ENCODE measurements at places on chromosomes 12 and 14.

GRCh38 chr12:98513379-98514322 lies 1.7 kb upstream of the TMPO start:
- no peak for DNase-seq

GRCh38 chr14:94172545-94172944 lies 1.6 kb upstream of the PPP4R4 start:
- DNase-seq, result no peak

GRCh38 chr14:77988096-77988870 lies 181.9 kb upstream of the NRXN3 start:
- no peak for DNase-seq

DNA sequence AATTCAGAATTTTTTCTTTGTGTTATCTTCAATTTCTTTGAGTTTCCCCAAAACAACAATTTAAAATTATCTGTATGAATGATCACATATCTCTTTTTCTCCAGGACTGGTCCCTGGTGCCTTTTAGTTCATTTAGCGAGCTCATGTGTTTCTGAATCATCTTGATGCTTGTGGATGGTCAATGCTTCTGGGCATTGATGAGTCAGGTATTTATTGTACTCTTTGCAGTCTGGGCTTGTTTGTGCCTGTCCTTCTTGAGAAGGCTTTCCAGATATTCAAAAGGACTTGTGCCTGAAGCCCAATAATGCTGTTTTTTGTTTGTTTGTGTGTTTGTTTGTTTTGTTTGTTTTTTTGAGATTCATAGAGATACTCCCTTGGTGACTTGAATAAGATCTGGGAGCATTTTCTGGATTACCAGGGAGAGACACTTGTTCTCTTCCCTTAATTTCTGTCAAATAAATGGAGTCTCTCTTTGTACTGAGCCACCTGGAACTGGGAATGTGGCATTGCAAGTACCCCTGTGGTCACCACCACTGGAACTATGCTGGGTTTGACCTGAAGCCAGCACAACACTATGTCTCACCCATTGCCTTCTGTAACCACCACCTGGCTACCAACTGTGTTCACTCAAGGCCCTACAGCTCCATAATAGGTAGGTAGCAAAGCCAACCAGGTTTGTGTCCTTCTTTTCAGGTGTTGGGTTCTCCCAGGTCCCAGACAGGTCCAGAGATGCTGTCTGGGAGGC lies 56.3 kb downstream of the SLC6A15 start:
- no peak for DNase-seq

GRCh38 chr12:59895166-59895775 lies 299.4 kb downstream of the SLC16A7 start:
- DNase-seq, result no peak

GRCh38 chr14:103854017-103854808 lies 6.8 kb upstream of the PPP1R13B start:
- DNase-seq, result peak; percentile 99

DNA sequence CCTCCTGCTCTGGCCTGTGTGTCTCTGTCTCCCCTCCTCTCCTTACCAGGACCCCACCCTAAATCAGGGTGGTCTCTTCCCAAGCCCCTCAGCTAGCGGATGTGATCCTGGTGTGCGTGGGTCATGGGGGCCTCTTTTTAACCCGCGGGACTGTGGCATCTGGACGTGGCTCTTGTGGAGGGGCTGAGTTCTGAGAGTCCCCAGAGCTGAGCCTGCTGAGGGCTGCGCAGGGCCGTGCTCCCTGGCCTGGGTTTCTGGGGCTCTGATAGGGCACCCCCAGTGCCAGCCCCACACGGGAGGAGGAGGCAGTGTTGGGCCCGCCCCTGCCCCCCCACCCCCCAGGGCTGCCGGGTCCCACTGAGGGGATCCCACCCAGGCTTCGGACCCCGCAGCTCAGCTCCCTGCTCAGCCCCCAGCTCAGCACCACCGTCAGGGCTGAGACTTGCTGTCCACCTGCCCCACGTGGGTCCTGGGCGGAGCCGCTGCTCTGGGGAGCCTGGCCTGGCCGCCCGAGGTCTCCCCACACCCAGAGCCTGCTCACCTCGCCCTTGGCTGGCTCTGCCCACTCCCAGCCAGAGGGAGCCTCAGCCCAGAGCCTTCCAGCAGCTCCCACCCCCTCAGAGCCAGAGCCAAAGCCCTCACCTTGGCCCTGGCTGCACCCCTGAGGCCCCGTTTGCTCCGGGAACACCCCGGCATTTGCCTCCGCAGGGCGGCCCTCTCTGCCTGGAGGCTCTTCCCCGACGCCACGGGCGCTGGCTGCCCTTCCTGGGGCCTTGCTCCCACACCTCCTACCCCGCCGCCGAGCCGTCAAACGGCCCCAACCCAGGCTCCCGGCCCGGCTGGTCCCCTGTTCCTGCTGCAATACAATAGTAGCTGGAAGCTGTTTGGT lies 31.5 kb downstream of the NOC4L start:
- DNase-seq, result no peak

DNA sequence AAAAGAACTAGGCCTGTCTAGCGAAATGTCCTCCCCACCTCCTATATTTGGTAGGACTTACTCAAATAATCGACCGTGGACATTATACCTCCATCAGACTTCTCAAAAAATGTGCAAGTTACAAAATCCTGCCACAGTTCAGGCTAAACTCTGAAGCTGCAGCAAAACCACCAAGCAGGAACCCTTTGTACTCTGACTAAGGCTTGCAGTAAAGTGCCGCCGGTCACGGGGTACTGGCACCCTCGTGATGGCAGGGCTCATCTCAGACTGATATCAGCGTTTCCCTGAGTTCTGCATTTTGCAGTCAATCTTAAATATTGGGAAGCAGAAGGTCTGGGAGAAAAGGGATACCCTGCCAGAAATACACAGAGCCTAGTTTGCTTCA lies 17.1 kb downstream of the SLC11A2 start:
- peak; percentile 31 for DNase-seq

GRCh38 chr12:20625531-20625930 lies 69.6 kb upstream of the SLCO1C1 start:
- DNase-seq, result no peak

DNA sequence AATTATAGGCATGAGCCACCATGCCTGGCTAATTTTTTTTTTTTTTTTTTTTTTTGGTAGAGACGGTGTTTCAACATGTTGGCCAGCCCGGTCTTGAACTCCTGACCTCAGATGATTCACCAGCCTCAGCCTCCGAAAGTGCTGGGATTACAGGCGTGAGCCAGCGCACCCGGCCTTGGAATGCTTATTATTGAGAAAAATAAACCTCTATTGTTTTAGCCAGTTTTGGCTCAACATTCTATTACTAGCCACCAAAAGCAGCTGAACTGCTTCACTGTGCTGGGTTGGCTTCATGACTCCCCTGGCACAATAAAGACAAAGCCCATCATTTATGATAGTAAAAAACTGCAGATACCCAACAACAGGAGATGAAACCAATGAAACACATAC lies 93.5 kb upstream of the CEP83 start:
- peak; percentile 63 for DNase-seq

DNA sequence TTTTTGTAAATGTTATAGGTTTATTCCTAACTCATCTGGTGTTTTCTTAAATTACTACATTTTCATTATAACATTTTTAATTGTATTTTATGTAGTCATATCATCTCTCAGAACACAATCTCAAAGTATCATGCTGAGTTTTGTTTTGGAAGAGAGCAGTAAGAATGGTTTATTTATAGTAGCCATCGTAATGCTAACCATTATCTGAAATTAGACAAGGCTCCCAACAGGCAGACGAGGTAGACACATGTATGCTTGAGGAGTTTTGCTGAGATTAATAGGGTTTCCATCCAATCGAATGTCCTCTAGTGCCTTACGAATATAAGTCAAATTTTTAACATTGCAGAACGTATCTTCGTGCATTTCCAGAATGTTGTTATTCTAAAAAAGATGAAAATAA lies 9.0 kb upstream of the CCER1 start:
- DNase-seq, result no peak

DNA sequence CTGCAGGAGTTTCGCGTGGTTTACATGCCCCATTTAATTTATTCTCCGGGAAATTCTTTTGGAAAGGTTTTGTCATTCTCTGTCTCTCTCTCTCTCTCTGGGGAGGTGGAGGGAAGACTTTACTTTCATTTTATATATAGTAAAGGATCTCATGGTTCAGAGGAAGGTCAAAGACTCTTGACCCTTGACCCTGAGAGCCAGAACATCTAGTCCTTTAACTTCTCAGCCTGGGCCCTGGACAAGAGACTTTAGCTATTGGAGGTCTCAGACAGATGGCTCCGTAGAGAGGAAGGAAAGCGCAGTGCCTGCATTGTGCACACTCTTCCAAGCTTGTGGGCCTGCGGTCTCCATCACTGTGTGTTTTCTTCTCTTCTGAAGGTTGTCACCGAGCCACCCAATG lies 43.7 kb downstream of the CCDC92 start:
- DNase-seq, result no peak

DNA sequence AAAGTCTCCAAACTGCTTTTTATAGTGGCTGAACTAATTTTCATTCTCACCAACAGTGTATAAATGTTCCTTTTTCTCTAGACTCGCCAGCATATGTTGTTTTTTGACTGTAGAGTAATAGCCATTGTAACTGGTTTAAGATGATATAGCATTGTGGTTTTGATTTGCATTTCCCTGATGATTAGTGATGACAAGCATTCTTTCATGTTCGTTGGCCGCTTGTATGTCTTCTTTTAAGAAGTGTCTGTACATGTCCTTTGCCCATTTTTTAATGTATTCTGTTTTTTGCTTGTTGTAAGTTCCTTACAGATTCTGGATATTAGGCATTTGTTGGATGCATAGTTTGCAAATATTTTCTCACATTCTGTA lies 404.9 kb downstream of the FLRT2 start:
- DNase-seq, result no peak

DNA sequence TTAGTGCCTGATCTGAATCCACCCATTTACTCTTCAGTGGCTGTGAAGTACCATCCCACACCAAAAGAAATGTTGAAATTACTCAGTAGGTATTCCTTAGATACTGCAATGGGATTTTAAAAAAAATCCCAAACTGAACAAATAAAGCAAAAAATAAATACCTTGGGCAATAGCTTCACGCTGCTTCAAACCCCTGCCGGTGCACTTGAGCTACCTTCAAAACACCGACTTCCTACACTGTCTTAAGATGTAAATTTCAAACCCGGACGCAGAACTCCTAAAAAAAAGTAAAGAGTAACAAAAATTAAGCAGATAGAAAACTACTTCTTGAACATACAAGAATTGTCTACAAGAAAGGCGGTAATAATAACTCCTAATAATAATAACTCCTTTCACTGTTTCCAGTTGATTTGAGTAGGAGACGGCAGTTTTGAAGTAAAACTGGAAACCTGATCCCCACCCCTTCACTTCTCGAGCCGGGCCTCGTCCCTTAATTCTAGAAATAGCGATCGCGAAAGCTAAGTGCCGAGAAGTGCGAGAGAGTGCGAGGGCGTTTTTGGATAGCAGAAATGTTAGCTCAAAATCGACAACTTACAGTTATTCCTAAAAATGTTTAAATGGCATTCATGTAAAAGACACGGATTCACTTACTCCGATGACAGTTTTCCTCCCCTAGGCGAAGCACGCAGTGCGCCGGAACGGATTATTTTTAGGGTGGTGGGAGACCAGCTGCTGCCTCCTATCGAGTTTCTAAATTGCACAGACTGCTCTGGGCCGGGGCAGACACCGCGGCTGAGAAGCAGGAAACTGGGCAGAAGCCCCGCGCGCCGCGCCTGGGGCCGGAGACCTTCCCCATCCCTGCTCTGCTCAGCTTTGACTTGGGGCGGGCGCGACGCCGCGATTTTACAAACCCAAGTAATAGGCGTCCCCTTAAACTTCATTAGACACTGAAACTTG lies at the start of gene ABCC9:
Gene ABCC9 (minus strand): TSS at position 878 of the 957 bp plus-strand sequence. CDS start 4,752 bp downstream, outside the sequence.
- DNase-seq, result peak; percentile 20

DNA sequence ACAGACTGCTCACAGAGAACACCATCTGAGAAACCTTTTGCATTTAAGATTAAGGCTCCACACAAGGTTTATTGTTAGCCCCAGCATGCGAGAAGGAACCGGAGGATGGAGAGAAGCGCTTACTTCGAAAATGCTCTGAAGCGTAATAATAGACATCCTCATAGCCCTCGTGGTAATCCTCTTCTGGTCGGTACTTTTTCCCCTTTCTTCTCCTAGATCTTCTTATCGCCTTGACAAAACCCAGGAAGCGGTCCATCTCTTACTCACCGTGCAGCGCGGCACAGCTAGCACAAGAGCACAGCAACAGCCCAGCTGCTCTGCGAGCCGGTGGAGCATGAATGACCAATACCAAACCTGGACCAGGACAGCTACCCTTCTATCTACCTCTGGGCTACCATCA lies 125.1 kb upstream of the GRIP1 start:
- no peak for DNase-seq

Data from trophoblast cell (in vitro differentiated cells and primary cell).